Large intestine (tissue), 12 donors: ENCODE measurements at places on chromosomes 16 and 17. TPM values are rescaled to one million over a fixed set of nuclear protein-coding genes. Genes with fewer than 3 reads are reported as not detected.

Gene GPR179
- 1.4 TPM for polyA plus RNA-seq

Gene HOXB3
- 30.8 TPM for polyA plus RNA-seq

Gene GLTPD2
- polyA plus RNA-seq: 34.4 TPM

Gene TMEM170A
- 43.0 TPM for polyA plus RNA-seq

Gene CLEC16A
- polyA plus RNA-seq: 13.2 TPM

Gene MYOCD
- polyA plus RNA-seq: 12.2 TPM

Gene C1QBP
- 140 TPM for polyA plus RNA-seq

Gene MT1F
- 77.0 TPM for polyA plus RNA-seq

Gene CETP
- polyA plus RNA-seq: 3.1 TPM

Gene CDC27
- polyA plus RNA-seq: 33.5 TPM

Gene TBC1D3I
- 0.37 TPM for polyA plus RNA-seq

Gene HOXB7
- 3.5 TPM for polyA plus RNA-seq

Gene THAP11
- 23.4 TPM for polyA plus RNA-seq

Gene ZNF750
- 0.18 TPM for polyA plus RNA-seq

Gene DPEP2
- 1.6 TPM for polyA plus RNA-seq
